ENCODE measurements at places on chromosomes 6 and 20.

DNA sequence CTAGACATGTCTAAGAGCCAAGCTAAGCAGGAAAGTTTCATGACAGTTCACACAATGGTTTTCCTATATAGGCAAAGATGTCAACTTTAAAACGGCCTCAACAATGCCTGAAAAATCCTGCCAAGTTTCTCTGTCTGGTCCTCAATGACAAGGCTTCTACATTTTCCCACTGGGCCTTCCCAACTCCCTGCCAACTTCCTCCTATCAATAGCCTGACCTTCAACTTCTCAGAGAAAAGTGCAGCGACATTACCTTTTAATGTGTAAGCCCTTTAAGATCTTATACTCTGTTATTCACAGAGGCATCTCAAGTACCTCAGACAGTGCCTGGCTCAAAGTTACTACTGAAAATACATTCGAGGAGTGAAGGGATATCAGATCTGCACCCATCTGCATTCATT is 56.2 kb upstream of the BTBD3 start:
- DNase-seq: no peak

DNA sequence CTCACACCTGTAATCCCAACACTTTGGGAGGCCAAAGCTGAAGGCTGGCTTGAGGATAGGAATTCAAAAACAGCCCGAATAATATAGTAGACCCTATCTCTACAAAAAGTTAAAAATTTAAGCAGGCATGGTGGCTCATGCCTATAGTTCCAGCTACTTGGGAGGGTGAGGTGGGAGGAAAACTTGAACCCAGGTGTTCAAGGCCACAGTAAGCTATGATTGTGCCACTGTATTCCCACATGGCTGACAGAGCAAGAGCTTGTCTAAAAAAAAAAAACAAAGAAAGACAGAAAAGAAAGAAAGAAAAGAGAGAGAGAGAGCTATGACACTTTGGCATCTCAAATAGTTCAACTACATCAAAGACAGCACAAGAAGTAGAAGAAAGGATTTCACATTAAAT is 33.2 kb downstream of the DCDC2 start:
- no peak for DNase-seq

DNA sequence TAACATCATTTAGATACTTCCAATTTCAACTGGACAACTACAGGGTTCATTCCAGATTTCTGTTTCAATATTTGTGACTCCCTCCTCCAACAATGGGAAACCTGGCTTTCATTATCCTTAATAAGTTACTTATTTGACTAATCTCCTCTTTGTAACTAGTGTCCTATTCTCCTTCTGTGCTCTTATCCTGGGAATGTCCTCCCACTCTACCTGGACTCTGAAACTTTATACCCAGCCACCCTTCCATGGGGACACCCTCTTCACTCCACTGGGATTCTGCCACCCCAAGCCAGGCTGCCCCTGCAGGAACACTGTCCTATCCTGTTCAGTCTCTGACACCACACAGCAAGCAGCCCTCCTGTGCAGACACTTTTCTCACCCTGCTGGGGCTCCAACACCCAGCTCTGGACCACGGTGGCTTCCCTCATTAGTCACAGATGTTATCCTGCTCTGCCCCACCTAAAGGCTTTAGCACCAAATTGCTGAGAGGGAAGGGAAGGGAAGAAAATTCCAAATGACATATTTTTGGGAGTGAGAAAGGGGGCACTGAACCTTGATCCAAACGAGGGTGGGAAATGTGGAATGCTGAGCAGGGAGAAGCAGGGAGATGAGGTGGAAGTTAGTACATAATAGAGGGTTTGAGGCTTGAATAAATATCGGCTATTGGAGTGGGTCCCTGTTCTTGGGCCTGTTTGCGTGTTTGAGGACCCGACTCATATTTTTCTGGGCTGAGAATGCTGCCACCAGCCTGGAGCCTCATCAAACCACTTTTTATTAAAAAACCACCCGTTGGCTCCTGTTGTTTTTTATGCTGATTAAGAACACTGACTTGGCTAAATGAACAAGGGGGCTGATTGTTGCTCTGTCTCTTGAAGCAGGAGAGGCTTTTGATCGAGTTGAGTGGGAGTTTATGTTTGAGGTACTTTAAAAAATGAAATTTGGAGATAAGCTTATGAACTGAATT is 54.0 kb upstream of the AKIRIN2 start:
- no peak for DNase-seq

DNA sequence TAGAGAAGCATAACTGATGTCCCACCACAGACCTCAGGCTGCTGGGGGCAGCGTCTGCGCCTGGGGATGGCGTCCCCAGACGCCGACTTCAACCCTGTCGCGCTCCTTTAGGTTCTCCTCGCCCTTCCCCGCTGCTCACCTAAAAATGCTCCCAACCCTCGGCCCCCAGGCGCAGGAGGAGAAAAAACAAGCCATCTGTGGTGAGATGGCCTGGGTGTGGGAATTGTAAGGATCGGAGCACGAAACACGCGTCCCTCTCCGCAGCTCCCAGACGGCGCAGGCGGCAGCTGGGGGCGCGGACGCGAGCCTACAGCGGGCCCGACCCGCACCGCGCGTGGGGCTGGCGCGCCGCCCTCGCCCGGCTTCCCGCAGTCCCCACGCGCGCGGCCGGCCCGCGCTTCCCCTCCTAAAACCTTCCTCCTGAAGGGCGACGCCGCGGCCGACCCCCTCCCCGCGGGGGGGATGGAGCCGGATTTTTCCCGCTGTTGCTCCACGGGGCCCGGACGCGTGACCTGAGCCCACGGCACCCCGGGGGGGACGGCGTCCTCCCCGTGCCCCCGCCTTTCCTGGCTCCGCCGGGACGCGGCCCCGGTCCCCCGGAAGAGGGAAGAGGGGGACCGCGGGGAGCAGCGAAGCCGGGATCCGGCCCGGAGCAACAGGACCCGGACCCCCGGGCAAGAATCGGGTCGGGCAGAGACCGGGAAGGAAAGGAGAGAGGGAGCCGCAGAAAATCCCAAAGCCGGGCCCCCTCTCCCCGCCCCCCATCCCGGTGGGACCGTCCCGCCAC is 611 bp downstream of the EPB41L2 start:
- DNase-seq: no peak

DNA sequence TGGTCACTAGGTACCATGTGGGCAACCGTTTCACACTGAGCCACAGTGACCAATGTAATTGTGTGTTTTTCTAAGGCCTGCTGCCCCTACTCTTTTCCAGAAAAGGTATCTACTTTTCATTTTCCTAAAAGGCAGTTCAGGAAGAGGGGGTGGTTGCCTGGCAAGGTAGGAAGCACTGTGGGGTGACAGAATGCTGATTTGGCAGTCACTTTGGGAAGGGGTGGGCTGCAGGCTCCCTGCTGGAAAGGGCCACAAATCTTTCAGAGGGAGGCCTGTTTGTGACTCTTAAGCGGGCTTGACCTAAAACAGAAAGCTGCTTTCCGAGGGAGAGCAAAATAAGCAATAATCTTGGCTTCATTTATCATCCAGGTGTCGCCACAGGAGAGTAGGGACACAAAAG is 5.2 kb upstream of the NNAT start:
- no peak for DNase-seq

- no peak for DNase-seq
Observed at GRCh38 chr6:127481628-127482027, 22.4 kb upstream of the KIAA0408 start.

GRCh38 chr6:134291156-134291555 is 26.8 kb downstream of the SGK1 start:
- DNase-seq: no peak

DNA sequence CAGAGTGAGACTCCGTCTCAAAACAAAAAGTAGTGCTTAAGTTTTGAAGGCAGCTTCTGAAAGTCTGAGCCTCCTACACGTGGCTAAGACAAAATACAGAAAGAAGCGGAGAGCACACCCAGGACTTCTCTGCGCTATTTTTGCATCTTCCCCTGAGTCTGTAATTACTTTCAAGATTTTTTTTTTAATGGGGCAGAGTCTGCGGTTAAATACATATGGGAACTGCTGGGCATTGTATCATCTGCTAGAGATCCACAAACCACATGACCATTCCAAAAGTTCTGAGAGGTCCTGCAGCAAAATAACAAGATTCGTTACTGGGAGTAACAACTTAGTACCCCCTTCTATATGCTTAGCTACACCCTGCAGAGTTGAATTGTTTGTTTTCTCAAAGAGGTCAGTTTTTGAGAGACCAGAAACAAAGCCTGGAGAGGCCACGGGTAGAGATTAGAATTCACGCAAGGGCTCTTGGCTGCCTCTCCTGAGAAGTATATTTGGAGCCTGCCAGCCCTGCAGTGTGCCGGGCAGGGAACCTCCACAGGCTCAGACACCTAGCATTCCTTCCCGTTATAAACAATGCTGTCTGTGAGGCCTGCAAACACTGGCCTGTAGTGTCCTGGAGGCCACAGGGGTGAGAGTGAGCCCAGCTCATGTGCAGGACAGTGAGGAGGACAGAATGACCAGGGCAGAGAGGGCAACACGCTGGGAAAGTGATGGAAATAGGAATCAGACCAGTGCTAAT is 48.2 kb upstream of the FAM50B start:
- no peak for DNase-seq

DNA sequence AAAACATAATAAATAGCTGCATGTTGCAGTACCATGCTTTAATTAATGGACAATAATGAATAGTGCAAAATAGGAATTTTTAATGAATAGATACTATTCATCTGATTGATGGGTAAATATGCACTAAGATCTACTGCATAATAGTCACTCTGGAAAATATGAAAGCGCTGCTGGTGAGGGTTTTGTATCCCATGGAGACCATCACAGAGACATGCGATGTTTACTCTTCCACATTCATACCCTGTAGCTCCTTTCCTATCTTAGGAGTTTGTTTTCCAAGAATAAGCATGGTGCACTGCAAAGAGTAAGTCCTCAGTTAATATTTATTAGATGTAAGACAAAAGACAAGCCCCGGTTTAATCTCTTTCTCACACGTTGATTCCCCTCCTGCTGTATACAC is 81.4 kb downstream of the NRSN1 start:
- no peak for DNase-seq

DNA sequence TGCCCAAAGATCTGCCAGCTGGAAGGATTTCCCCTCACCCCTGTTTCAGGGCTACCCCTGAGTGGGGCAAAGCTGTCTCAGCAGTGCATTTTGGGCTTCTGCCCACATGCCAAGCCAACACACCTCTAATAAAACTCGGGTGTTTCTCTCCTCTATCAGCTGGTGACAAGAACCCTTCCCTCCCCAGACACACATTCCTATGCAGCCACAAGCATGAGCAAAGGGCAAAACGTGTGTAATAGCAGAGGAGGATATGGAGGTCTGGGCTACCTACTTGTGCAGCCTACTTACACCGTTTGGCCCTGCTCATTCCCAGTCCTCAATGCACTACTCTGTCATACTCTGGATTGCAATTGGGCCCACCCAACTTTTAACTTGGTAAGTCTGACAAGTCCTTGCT is 101.3 kb downstream of the IYD start:
- no peak for DNase-seq

DNA sequence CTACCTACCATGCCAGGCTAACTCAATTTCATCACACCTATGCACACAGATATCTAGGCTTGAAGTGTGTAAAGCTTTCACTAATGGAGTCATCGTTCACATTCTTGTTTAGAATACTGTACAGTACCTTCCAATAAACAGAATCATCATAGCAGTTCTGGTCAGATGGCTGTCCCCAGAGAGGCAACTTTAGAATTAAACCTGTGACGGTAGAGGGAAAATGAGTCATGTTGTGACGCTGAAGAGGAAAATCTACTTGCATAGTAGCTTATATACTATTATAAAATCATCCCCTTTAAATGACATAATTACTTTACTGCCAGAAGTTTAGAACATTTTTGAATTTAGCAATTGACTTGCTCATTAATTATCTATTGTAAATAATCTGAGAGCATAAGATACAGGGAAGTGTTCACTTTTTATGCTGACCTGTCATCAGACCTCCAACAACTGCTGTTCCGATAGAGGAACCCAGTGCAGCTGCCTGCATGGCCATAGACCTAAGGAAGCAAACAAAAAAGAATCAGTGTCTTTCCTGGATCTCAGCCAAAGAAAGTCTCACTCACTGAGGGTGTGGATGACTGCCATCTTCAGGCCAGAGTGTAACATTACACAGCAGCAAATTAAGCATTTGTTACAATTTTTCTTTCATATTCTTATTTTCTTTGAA is 29.8 kb downstream of the RHAG start:
- DNase-seq: peak; percentile 42

DNA sequence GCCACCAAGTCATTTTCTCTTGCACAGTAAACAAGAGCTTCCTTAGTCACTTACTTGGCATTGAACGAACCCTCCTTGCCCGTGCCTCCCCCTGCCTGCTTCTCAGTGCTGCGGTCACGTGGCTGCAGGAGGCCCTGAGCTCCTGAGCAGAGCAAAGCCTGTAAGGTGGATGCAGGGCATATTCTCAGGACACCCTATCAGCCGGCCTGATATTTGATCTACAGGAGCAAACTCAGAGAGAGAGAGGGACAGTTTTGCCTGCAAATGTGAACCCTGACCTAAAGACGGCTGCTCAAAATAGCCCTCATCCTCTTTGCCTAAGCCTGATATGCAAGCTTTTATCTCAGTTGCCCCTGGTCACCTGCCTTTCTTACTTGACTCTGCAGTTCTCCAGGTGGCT is 93.0 kb upstream of the POPDC3 start:
- DNase-seq: no peak

GRCh38 chr20:16145919-16146318 is 427.3 kb downstream of the KIF16B start:
- no peak for DNase-seq

- DNase-seq: no peak
Observed at GRCh38 chr6:68326762-68327161, 308.3 kb upstream of the ADGRB3 start.

DNA sequence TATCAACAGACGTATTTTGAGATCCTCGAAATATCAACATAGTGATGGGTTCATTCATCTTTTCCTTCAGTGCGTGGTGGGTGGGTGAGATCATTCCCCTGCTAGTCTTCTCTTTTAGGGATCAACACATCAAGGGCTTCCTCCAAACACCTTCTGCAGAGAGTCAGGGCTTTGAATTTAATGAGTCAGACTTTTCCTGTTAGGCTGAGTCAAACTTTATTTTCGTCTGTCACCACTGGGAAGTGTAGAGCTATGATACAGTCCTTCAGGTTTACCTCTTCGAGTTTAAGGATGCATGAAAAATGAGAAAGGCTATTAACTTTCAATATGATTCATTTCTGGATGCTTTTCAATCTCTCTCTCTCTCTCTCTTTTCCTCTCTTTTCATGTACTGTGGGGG is 189.1 kb downstream of the BMP2 start:
- no peak for DNase-seq

DNA sequence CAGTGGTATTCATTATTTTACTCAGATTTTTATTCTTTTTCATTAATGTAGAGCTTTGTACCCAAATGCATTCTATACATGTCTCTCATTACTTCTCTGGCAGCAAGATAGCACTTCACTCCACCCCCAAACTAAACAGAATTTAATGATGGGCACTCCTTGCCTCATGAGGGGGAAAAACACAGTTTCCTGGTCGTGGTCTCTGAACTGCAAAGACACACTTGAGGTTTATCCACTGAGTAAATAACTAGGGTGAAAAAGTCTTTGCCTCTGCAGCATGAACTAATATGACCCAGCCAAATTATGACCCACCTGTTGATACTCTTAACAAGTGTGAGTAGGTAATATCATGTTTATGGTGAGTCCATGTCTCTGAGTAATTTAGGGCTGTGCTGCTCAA is 785.2 kb upstream of the FLRT3 start:
- no peak for DNase-seq
